ENCODE measurements at places on chromosomes 6 and 20. TPM values are rescaled to one million over a fixed set of nuclear protein-coding genes. Genes with fewer than 3 reads are reported as not detected.

CTAGE9 gene
- total RNA-seq: not detected

STX11 gene
- total RNA-seq: 3.2 TPM

RAD21L1 gene
- total RNA-seq: not detected

TENT5A gene
- 4.2 TPM for total RNA-seq

C6orf118 gene
- 0.24 TPM for total RNA-seq

TMEM181 gene
- total RNA-seq: 8.6 TPM

DCBLD1 gene
- 1.3 TPM for total RNA-seq

CCR6 gene
- total RNA-seq: 2.7 TPM

- DNase-seq: no peak
- no peaks in the 10 kb centered on the region for H3K36me3 ChIP-seq
- no peaks in the 10 kb centered on the region for H3K4me1 ChIP-seq
Measured at GRCh38 chr6:33755070-33755869, 8.6 kb upstream of the IP6K3 start.

DNA sequence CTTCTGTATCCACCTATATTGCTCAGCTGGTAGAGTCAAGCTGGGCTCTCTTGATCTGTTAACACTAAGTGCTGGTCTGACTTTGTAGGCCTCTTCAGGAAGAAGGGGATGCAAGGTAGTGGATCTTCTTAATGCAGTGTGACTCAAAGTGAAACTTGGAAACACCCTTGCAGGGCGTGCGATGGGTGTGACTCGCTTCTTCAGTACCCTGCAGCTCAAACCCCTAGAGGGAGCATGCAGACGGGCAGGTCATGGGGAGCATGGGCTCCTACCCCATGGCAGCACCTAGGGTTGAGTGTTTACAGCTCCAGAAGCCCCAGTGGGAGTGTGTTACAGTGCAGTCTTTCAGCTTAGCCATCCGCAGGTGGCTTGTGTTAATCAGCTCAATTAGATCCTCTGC, 757 bp upstream of the SAMD3 start:
- DNase-seq: no peak
- H3K27ac ChIP-seq: no peak overlapping the region
- no peak overlapping the region for H3K4me3 ChIP-seq
- H3K27me3 ChIP-seq: no peaks in the 10 kb centered on the region

- H3K4me3 ChIP-seq: no peak overlapping the region
- no peaks in the 10 kb centered on the region for H3K27me3 ChIP-seq
- H3K27ac ChIP-seq: no peak overlapping the region
- no peak for DNase-seq
- H3K4me1 ChIP-seq: no peaks in the 10 kb centered on the region
- no peaks in the 10 kb centered on the region for H3K36me3 ChIP-seq
Measured at GRCh38 chr6:147757291-147757690, 248.8 kb downstream of the SAMD5 start.

GRCh38 chr6:8437813-8438212, 2.5 kb upstream of the SLC35B3 start:
- H3K4me3 ChIP-seq: no peak overlapping the region
- no peaks in the 10 kb centered on the region for H3K36me3 ChIP-seq
- DNase-seq: no peak
- H3K4me1 ChIP-seq: peaks cover 2% of the 10 kb centered on the region
- H3K27me3 ChIP-seq: no peaks in the 10 kb centered on the region

DNA sequence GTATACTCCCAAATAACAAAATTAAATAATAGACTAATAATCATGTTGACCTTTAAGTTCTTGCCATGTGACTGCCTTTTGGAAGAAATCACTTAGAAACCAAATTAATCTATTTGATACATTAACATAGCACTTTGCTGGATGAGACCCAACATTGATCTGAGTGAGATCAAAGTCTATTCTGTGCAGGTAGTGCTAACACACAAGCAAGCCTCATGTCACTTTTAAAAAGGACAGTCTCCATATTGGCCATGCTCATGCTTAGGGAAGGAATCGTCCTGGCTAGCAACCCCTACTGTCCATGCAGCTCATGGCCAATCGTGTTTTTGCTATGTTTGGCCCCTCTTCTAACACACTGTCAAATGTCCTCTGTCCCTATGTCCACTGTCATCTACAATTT, 35.8 kb upstream of the RNF217 start:
- H3K27me3 ChIP-seq: no peaks in the 10 kb centered on the region
- no peak overlapping the region for H3K27ac ChIP-seq
- no peaks in the 10 kb centered on the region for H3K4me1 ChIP-seq
- H3K4me3 ChIP-seq: no peak overlapping the region

DNA sequence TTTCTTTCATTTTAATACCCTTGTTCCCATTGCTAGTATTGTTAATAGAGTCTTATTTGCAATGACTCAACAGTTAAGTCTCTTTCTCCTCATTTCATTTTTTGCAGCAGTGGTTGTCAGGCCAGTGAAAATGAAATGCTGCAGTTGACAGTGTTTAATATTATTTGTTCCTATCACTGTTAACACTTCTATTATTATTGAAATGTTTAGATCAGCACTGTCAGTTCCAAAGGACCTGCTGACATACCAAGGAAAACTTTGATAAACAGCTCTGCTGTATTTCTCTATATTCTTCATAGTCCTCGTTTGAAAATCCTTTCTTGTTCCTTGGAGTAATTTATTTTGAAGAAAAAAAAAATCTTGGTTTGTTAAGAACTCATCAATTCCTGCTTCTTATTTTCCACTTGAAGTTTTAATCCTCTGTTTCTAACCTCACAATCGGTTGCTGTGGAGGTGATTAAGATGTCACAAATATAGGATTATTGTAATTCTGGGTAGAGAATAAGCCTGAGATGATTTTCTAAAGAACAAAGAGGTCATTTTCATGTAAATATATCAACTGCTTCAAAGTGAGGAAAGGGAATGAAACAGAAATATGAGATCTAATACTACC, 1065.9 kb upstream of the CITED2 start:
- no peak overlapping the region for H3K4me3 ChIP-seq
- no peaks in the 10 kb centered on the region for H3K36me3 ChIP-seq
- no peaks in the 10 kb centered on the region for H3K27me3 ChIP-seq
- no peaks in the 10 kb centered on the region for H3K4me1 ChIP-seq
- no peak overlapping the region for H3K27ac ChIP-seq

DNA sequence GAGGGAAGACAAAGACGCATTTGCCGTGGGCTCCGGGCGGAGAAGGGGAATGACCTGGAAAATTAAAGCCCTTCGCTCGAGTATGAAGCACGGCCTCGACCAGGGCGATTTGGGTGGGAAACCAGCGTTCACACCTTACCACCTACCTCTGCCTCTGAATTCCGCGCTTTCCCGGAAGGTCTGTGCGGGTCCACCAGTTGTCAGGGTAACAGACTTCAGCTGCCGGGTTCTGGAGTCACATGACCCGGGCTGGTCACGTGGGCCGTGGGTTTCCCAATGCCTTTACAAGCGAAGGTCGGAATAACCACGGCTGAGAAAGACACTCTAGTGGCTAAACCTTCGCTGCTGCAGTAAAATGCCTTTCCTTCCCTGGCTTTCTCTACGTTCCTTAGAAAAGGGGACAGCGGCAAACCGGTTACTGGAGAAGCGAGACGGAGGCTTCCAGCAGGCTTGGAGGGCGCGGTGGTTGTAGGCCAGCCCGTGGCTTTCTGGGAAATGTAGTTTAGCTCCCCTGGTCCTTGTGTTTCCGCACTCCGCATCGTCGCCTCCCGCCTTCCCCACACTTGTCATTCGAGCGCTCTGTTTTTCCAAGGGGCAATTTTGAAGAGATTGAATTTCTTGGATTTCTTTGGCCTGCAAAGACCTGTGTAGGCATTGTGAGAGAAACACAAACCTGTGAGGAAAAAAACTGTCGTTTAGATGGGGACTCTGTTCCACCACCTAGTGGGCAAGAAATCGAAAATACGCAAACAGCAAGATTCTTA, at the start of gene CEP162:
TSS of gene CEP162 (minus strand) at position 210 of the 764 bp plus-strand sequence. CDS start 1,250 bp downstream, outside the sequence.
- no peaks in the 10 kb centered on the region for H3K36me3 ChIP-seq
- H3K27me3 ChIP-seq: no peaks in the 10 kb centered on the region
- H3K4me3 ChIP-seq: peak within 1 kb of the TSS; percentile 89

DNA sequence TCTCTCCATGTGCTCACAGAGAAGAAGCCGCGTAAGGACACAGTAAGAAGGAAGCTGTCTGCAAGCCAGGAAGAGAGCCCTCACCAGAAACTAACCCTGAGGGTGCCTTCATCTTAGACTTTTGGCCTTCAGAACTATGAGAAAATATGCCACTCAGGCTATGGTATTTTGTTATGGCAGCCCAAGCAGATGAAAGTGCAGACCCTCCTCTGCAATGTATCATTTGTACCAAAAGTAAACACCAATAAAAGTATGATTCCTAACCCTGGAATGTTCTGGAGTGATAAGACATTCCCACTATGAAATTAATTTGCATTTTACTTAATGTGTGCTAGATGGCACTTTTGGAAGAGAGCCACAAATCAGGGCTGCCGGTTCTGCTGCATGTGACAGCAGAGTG, 594.3 kb downstream of the UTRN start:
- H3K27me3 ChIP-seq: no peaks in the 10 kb centered on the region
- no peak overlapping the region for H3K4me3 ChIP-seq
- no peak overlapping the region for H3K27ac ChIP-seq

DNA sequence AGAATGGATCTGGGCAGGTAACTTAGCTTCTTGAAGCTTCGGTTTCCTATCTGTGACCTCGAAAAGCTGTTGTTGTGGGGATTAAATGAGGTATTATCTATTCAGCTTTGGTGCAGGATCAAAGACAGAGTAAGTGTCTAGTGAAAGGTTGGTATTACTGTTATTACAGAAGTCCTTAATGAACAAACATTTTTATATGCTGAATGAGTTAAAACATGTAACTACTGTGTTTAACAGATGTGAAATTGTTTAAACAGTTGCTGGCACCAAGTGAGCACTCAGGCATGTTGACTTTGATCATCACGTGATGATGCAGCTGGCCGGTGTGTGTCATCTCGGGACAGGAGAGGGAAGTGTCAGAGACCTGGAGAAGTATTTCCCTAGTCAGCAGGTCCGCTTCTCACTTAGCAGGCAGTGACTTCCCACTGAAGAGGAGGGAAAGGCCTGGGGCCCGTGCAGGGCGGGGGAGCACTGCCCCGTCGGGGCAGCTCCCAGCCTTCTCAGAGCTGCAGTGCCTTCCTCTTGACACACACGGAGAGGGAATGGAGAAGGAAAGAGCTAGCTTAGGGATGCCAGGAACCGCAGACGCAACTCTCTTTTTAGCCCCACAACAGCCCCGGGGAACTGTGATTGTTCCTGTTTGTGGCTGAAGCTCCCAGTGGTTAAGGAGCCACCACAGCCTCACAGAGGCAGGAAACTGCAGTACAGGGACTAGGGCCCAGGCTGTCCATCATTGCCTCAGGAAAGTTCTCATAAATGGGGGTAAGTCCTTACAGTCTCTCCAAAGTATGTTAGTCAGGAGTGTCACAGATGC, 18.0 kb downstream of the TUBB2A start:
- H3K27me3 ChIP-seq: no peaks in the 10 kb centered on the region
- no peak overlapping the region for H3K4me3 ChIP-seq
- peaks cover 24% of the 10 kb centered on the region for H3K36me3 ChIP-seq
- DNase-seq: no peak
- peak overlapping the region; percentile 37 for H3K27ac ChIP-seq

DNA sequence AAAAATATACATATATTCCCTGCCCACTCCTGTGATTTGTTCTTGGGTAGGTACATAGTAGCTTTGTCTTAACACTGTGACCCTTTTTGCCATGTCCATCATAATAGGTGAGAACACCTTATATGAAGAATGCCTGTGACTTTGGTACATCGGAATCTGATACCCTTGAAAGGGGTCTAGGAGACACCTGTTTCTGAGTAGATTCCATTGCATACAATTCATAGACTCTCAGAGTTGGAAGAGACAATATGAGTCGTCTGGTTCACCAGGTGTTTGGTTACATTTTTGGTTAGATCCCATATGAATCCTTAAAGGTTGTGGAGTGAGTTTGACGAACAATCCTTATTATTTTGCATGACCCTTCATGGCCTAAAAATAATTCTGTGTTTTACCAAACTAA, 36.3 kb downstream of the RNF144B start:
- H3K36me3 ChIP-seq: no peaks in the 10 kb centered on the region
- H3K27me3 ChIP-seq: no peaks in the 10 kb centered on the region
- no peak overlapping the region for H3K4me3 ChIP-seq
- DNase-seq: no peak
- no peak overlapping the region for H3K27ac ChIP-seq
- H3K4me1 ChIP-seq: no peaks in the 10 kb centered on the region

GRCh38 chr6:25472306-25472705, 179.7 kb upstream of the SCGN start:
- no peak for DNase-seq
- no peak overlapping the region for H3K4me3 ChIP-seq
- H3K27ac ChIP-seq: no peak overlapping the region
- peaks cover 4% of the 10 kb centered on the region for H3K4me1 ChIP-seq

DNA sequence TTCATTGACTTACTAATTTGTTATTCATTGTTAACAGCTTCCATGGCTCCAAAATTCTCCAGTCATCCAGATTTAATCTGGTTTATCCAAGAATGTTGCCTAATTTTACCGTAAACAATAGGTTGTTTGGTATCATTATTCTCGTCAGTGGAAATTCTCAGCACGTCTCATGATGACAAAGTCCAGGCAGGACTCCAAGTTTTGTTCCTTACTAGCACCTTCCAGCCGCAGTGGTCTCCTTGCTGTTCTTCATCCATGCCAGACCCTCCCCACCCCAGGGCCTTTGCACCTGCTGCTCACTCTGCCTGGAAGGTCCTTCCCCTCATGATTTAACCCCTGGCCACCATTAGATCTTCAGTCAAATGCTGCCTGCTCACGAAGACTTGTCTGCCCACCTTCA, 48.1 kb upstream of the NAA20 start:
- H3K4me1 ChIP-seq: no peaks in the 10 kb centered on the region
- no peaks in the 10 kb centered on the region for H3K36me3 ChIP-seq
- no peak overlapping the region for H3K27ac ChIP-seq
- no peak overlapping the region for H3K4me3 ChIP-seq
- no peak for DNase-seq

- no peaks in the 10 kb centered on the region for H3K27me3 ChIP-seq
- H3K4me1 ChIP-seq: peaks cover 73% of the 10 kb centered on the region
Measured at GRCh38 chr6:7137335-7138045, 29.7 kb downstream of the RREB1 start.

DNA sequence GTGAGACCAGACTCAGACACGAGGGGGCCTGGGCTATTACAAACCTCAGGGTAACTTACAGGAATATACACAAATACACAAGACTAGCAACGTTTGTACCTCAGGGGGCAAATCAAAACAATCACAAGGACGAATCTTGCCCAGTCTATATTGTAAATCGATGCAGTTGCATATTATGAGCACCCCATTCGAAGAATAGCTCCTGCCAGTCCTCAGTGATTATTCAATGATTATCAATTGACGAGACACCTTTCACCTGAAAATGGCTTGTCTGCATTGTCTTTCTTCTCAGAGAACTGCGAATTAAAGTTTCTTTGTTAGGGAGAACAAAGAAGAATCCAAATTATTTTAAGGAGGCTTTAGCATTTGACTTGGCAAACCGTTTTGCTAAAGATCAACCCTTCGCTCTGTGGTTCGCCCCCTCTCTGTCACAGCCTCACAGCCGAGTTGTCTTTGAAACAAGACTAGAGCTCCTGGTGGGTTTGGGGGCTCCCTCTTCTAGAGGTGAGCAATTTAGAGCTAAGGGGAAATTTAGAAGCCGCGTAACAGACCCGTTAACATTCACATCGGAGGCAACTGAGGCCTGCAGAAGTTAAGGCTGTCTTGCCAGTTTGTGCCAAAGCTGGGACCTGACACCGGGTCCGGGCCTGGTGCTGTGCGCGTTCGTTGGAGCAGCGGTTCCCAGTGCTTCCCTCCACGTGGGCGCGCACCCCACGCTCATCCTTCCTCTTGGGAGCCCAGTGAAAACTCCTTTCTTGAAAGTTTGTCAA, 24.9 kb upstream of the MAP3K7 start:
- H3K27me3 ChIP-seq: peaks cover 23% of the 10 kb centered on the region
- no peaks in the 10 kb centered on the region for H3K36me3 ChIP-seq
- H3K4me3 ChIP-seq: peak overlapping the region; percentile 32
- H3K4me1 ChIP-seq: peaks cover 15% of the 10 kb centered on the region

All from thymus (tissue), 14 donors.